ENCODE measurements at places on chromosomes 2 and 18.

DNA sequence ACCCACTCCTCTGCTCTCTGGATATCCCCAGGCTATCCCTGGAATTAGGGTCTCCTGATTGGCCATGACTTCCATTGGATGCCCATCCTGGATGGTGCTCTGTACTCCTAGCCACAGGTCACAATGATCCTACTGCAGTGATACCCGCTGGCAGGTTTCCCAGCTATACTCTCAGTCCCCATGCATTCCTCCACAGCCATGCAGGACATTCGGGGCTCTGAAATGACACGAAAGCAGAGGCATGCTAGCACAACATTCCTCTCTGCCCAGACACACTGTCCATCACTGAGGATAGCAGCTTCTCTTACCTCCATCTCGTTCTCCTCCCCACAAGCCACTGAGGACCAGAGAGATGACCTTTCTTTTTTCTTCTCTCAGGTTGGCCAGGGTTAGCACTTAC lies 51.7 kb upstream of the SPATS2L start:
- no peak for DNase-seq

DNA sequence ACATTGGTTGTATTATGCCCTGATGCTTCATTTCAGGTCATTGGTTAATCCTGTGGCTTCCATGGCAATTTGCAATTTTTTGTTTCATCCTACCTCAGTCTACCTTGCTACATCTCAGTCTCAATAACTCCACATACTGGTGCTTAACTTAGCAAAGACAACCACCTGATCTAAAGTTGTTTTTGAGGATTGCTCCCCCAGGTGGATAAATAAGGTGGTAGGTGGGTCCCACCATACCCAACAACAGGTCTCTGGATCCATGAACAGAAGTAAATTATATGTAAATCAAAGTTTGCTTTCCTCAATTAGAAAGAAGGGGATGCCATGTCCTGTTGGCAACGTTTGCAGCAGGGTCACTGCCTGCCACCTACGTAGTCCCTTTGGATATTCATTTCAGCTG lies 7.0 kb downstream of the XIRP2 start:
- DNase-seq: no peak

DNA sequence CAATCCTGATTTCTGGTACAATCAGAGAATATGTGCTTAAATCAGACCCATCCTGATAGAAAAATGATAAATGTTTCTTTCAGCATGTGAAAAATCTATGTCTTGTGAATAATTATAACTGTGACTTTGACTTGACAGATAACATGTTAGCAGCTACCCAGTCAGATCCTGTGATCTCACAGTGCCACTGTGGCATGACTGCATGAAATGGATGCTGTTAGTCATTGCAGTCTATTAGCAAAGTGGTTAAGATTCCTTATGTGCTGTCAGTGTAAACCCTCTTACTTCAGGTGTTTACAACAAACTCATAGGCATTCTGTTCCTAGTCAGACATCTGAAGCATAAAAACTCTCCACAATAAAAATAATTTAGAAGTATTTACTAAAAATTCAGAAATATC lies 244.6 kb upstream of the RND3 start:
- no peak for DNase-seq

DNA sequence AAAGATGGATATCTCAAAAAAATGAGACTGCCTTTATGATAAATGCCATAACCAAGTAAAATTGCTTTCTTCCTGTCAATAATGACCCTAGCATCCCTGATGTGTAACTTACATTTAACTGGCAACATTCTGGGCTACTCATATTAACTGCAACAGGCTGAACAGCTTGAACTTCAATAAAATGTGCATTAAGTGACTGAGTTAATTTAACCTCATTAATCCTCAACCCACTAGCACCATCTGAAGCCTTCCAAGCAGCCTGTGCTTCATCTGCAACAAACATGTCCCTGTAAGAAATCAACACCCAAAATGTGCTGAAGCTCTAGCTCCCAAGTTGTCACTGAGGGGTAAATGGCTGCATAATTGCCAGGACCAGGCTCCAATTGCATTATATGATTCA lies 296.2 kb upstream of the ZC3H15 start:
- DNase-seq: no peak

- DNase-seq: no peak
These were observed 115.4 kb upstream of the PKDCC start for GRCh38 chr2:41932241-41933045.

- DNase-seq: no peak
These were observed 212.1 kb upstream of the NCKAP5 start for GRCh38 chr2:133780099-133780996.

- DNase-seq: no peak
These were observed 252.4 kb downstream of the GRB14 start for GRCh38 chr2:164368896-164369295.

GRCh38 chr18:58224425-58224750 lies 180.4 kb downstream of the NEDD4L start:
- DNase-seq: no peak

GRCh38 chr2:69499966-69500365 lies 62.7 kb upstream of the NFU1 start:
- DNase-seq: no peak

DNA sequence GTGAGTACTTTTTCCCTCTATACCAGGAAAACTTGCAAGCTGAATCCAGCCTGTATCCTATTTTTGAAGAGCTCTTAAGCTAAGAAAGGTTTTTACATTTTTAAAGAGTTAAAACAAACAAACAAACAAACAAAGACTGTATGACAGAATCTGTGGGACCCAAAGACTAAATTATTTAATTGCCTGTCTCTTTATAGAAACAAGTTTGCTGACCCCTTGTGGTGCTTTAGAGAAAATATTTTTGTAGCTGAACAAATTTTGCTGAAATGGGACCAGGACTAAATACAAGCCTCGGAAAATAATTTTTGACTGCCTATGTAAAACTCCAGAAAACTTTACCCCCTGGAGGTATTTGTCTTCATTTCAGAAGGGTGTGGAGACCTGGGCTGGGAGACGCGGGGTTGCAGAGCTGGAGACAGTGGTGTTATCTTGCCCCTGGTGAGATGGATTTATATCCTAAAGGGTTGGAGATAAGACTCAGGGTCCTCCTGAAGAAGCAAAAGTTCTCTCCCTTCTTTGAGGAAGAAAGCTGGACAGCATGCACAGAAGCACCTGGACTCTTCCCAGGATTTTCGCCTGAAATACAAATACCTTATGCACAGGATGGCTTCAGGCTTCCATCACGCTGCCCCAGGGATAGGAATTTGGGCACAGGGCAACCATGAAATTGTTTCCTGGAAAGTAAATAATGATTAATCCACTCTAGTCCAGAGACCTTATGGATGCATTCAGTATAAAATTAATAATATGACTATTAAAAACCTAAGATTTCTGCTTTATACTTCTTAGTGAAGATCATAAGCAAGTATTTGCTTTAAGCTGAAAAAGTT lies 54.3 kb downstream of the TMX3 start:
- DNase-seq: no peak

GRCh38 chr2:63819256-63819655 lies 22.4 kb upstream of the UGP2 start:
- no peak for DNase-seq

GRCh38 chr2:40752796-40753195 lies 300.9 kb upstream of the SLC8A1 start:
- no peak for DNase-seq

DNA sequence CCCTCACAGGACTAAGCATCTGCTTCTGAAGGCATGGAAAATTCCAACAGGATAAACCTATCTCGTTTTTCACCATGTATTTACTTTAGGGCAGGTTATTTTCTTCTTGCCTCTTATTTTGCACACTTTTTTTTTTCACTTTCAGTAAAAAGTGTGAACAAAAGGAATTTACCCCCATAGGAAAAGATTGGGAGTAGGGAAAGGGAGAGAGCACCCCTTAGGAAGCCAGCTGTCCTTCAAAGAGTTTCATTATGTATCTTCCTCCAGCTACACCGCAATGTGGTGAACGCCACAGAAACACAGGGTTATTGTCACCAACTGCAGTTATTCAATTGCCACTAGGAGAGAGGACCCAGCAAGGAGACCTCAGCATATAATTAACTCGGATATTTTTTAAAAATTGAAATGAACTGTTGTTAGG lies 286.2 kb upstream of the VRK2 start:
- no peak for DNase-seq

DNA sequence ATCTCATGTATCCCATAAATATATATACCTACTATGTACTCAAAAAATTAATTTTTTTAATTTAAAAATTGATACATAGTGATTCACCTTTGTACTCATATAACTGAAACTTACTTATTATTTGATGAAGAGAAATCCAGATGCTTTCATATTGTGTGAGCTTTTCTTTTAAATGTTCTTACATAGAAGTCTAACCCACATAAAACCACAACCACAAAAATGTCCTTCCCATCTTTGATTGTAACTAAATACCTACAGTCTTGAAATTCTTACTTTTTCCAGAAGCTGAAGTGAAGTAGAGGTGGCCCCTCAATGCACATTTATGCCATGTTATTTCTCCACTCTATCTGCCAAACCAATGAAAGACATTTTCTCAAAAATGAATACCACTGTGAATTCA lies 117.9 kb upstream of the COL5A2 start:
- no peak for DNase-seq

DNA sequence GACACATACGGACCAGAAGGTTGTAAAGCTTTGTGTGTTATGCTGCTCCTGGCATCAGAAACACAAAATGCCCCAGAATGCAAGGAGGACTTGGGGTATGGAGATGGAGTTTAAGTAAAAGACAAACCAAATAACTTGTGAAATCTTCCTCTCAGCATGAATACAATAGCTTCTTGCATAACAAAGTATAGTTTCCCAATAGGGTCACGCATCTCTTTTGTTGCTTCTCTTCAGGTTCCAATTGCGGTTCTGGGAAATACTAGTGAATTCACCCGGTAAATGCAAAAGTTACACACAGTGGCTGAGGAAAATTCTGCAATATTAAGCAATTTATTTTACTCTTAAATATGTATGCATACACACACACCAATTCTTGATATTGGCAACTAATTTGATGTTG lies 339.2 kb upstream of the EPHA4 start:
- no peak for DNase-seq

DNA sequence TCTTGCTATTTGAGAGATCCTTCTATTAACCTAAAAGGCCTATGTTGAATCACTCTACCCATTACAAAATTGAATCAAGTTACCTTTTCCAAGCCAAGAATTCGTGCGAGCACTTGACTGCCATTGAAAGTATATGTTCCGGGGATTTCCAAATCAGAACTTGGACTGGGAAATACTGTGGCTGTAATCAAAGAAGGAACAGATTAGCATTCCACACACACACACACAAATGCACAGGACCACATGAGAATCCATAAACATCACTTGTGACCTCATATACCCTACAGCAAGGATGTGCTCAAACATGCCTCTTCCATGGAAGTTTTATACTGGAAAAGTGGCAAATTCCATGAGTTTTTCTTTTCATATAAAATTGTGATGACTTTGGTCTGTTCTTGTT lies 86.0 kb downstream of the ABCA12 start:
- DNase-seq: no peak
